Stimulated activated CD4-positive, alpha-beta T cell treated with anti-CD3 and anti-CD28 coated beads, Interleukin-1b, Interleukin-23, amount 100 ng/mL, for 48 hours (primary cell): ENCODE measurements at places on chromosomes 16 and 17.

- no peak for DNase-seq
These were observed 4.1 kb downstream of the SMTNL2 start for GRCh38 chr17:4588391-4588790.

GRCh38 chr16:17289674-17290635 lies 180.8 kb downstream of the XYLT1 start:
- no peak for DNase-seq

- DNase-seq: no peak
These were observed 17.9 kb downstream of the C1QTNF1 start for GRCh38 chr17:79041723-79042420.

DNA sequence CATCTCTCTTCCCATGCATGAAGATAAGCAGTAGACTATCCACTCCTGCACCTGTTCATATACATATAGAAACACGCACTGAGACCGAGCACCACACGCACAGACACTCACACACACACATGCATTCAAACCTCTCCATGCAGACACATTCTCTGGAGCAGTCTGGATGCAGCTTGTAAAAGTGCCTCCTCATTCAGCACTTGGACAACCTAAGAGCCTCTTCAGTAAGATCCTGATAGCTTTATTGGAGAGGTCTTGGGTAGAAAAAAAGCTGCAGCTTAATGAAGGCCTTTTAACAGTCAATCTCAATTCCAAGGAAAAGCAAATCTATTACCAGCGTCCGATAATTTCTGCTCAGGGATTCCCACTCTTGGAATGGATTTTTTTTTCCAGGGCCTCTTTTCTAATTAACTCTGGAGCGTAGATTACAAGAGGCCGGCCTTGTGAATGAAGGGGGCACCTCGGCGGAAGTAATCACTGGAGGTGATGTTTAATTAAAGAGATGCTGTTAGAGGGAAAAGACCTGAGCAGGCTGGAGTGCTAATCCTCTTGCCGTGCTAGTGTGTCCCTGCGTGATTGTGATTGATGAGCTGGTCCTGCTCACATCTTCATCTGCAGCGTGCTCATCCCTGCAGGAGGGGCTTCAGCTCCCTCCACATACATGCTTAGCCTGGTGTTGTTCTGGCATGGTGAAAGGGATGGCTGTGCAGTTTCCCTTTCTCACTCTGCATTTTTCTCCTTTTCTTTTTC lies 155.1 kb downstream of the RBFOX1 start:
- DNase-seq: no peak

GRCh38 chr17:40480501-40481003 lies 20.9 kb downstream of the TNS4 start:
- DNase-seq: peak; percentile 95

- no peak for DNase-seq
These were observed 42.0 kb downstream of the GOSR1 start for GRCh38 chr17:30519166-30519565.

DNA sequence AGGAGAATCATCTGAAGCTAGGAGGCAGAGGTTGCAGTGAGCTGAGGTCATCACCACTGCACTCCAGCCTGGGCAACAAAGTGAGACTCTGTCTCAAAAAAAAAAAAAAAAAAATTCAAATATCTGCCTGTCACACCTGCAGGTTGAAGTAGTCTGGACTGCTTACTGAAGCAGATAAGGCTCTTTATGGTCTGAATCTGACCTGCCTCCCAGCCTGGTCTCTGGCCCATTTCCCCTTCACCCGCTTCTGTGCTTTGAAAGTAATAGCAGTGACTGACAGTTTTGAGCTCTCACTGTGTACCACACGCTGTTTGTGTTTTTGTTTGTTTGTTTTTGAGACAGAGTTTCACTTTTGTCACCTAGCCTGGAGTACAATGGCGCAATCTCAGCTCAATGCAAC lies 5.8 kb downstream of the SEZ6L2 start:
- DNase-seq: no peak

GRCh38 chr16:72226136-72226535 lies 54.2 kb upstream of the PMFBP1 start:
- no peak for DNase-seq

- no peak for DNase-seq
These were observed 49.2 kb downstream of the IRF8 start for GRCh38 chr16:85948138-85948509.

DNA sequence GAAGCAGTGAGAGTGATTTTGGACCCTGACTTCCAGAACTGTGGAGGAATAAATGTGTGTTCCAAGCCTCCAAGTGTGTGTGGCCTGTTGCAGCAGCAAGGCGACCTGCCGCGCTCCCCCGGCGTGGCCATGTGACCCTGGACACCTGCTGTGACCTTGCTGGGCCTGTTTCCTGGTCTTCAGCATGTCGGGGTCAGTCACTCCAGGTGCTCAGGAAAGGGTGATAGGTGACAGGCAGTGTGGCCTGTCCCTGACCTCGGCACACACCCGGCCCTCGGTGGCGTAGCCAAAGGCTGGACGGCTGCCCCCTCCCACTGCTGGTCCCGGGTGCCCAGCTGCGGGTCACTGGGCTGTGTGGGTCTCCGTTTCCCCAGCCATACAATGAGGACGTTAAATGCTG lies 31.8 kb upstream of the ZNF469 start:
- DNase-seq: no peak
